Activated naive CD8-positive, alpha-beta T cell treated with anti-CD3 and anti-CD28 coated beads, Interleukin-2, amount 50 U/mL, for 16 hours (primary cell): ENCODE measurements at places on chromosomes 1 and 21.

DNA sequence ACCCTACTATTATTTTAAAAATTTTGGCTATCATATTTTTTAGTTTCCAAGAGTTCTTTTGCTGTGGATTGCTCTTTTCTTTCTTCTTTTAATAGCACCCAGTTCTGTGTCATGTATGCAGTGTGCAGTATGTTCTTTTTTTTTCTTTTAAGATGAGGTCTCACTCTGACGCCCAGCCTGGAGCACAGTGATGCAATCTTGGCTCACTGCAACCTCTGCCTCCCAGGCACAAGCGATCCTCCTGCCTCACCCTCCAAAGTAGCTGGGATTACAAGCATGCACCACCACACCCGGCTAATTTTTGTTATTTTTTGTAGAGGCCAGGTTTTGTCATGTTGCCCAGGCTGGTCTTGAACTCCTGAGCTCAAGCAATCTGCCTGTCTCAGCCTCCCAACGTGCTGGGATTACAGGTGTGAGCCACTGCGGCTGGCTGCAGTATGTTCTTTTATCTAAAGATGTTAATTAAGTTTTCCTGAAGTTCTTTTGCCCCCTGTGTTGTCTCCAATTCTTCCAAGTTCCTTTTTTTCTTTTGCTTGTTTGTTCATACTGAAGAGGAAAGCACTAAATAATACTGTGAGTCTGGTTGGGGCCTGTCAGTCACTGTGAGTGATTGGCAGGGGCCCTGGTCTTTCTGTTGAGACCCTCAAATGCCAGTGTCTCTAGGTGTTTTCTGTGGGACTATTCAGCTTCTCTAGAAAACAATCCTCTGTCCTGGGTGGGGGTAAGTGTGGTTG lies 17.5 kb upstream of the TTC22 start:
- DNase-seq = no peak

GRCh38 chr1:60227601-60228000 lies 154.0 kb upstream of the C1orf87 start:
- DNase-seq = no peak

DNA sequence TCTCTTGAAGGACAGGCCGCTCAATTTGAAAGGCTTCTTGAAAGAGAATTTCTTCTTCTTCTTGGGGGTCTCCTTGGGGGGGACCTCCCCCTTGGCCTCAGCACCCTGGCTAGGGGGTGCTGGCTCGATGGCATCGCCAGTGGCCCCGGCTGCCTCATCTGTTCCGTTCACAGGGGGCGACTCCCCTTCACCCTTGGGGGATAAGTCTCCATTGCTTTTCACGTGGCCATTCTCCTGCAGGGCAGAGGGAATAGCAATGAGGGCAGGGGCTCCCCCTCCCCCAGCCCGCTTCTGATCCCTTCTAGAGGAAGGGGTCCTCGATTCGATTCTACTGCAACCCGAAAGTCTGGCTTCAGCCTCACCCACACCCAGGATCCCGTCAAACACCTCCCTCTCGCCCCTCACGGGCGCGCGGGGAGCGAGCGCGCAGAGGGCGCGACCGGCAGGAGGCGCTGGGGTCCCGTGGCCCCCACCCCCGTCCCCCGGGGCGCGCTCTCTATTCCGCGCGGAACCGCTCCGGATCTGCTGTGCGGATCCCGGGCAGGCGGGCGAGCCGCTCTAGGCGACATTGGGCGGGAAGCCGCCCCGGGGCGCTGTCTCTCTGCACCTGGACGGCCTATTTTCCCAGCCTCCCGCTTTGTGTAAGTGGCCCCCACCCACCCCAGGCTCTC lies 1.0 kb downstream of the MARCKSL1 start:
- no peak for DNase-seq

DNA sequence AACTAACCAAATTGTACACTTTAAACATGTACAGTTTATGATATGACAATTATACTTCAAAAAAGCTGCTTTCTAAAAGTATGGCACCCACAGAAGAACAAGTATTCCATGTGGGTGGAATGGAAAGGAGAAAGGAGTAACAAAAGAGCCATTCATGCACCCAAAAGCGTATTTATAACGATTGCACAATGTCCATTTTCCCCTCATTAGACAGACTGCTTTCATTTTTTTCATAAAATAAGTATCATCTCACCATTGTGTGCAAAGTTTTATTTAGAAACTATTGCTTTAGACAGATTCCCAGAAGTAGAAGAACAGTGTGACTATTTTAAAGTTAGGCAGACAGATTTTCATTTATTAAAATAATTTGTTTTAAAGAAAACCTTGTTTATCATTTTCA lies 59.6 kb downstream of the KIAA0319L start:
- no peak for DNase-seq

DNA sequence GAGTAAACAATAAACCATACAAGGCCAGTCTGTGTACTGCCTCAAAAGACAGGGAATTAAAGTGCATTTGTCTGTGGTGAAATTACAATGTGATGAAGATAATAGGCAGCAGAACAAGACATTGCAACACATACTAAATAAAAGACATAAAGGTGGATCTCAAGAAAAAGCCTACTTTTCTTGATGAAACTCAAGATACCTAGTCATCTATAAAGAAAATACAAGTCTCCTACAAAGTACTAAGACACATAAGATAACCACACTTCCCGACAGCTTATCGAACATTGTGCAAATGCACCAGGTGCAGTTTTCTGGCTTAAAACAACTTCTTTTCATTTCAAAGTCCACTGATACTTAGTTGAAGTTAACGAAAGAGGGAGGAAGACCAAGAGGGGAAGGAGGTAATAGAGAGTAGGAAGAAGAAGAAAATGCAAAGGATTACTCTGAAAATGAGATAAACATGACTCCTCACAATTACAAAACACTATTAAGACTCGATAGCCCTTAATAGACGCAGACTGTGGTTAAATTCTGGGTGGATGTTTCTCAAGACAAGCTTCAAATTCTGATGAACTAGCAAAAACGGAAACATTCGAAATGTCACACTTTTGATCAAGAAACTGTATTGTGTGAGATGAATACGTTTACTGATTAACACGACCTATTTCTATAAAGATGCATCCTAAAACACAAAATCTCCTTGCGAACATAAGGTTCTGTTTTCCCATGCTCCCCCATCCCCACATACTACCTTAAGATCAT lies 2.0 kb downstream of the HNRNPR start:
- no peak for DNase-seq

DNA sequence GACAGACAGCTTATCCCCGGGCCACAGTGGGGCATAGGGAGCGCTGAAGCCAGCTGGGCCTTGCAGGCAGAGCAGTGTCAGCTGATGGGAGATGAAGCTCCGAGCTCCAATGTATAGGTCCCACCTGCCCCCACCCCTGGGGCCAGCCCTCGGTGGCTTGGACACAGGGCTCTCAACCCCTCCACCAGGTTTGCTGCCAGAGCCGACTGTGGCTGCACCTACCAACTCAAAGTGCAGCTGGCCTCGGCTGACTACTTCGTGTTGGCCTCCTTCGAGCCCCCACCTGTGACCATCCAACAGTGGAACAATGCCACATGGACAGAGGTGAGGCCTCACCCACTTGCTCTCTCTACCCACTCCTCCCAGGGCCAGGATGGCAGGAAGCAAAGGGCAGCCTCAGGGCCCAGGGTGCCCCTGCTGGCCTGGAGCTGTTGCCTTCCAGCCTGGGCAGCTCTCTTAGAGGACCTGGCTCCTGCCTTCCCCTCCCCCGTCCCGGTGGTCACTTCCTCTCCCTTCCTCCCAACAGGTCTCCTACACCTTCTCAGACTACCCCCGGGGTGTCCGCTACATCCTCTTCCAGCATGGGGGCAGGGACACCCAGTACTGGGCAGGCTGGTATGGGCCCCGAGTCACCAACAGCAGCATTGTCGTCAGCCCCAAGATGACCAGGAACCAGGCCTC lies 7.7 kb downstream of the MAD2L2 start:
- no peak for DNase-seq

DNA sequence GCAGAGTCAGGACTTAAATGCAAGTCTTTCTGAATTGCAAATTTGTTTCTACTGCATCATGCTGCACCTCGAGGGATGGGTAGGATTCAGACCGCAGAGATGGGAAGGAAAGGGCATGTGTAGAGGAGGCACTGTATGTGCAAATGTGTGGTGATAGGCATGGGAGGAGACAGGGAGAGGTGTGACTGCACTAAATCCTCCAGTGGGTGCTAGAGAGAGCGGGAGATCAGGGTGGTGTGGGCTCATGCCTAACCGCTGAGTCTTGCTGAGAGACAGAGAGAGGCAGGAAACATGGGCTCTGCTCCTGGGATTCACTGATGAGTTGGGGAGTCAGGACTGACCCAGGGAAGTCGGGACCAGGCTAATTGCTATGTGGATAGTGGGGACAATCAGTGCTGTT lies 61.1 kb downstream of the PTPRU start:
- no peak for DNase-seq
